ENCODE measurements at places on chromosomes 1 and 21.

GRCh38 chr1:22613951-22614350 lies 22.5 kb upstream of the C1QA start:
- no peak for DNase-seq
- H3K36me3 ChIP-seq, result no peaks in the 10 kb centered on the region
- H3K4me3 ChIP-seq, result no peak overlapping the region
- no peaks in the 10 kb centered on the region for H3K4me1 ChIP-seq

DNA sequence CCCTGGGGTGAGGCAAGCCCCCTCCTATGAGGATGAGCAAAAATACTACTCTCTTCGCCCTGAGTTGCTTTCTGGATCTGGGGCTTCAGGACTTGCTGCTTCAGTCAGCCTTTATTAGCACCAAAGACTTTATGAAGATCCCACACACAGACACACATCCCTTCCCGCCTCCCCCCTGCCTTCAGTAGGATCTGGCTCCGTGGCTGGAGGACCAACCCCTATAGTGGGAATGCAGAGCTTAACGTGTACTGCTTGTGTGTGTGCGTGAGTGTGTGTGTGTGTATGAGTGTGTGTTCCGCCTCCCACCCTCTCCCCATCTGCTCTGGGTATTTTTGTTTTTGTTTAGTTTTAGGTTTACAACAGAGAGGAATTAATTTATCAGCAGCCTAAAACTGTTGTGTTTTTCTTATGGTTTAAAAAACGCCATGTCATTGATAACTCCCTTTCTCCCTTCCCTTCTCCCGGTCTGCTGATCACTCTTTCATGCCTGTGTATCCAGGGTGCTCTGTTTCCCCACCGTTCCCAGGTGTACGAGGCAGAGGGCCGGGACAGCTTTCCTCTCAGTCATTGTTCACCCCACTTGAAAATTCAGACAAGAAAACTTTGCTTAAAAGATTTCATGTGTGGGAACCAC lies 27.5 kb upstream of the ZFP69B start:
- no peak overlapping the region for H3K27ac ChIP-seq
- H3K36me3 ChIP-seq, result peaks cover 5% of the 10 kb centered on the region
- no peaks in the 10 kb centered on the region for H3K27me3 ChIP-seq
- H3K4me1 ChIP-seq, result no peaks in the 10 kb centered on the region

DNA sequence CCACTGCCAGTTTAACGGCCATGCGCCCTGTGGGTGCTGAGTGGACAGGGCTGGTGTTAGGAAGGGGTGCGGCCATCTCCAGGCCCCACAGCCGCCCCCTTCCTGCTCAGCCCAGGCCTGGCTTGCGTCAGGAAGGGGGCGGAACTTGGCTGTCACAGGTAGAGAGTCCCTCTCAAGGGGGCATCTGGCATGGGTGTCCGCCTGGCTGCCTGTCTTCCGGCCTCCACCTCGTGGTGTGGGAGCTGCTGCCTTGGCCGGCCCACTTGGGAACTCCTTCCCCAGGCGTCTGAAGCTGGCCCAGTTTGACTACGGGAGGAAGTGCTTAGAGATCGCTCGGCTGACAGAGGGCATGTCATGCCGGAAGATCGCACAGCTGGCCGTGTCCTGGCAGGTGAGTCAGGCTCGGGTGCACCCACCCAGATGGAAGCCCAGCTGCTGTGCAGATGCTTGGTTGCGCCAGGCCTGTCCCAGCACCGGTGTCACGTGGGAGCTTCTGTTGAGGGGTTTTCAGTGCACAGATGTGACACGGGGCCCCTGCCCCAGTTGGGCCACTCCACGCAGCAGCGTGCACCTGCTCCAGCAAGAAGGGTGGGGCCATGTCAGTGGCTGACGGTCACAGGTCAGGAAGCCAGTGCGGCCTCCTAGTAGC lies 9.1 kb upstream of the ATAD3B start:
- no peak overlapping the region for H3K4me3 ChIP-seq
- H3K36me3 ChIP-seq, result no peaks in the 10 kb centered on the region
- peaks cover 2% of the 10 kb centered on the region for H3K4me1 ChIP-seq
- no peaks in the 10 kb centered on the region for H3K27me3 ChIP-seq
- no peak overlapping the region for H3K27ac ChIP-seq

GRCh38 chr1:6454856-6455751 lies 10.9 kb downstream of the TNFRSF25 start:
- peaks cover 18% of the 10 kb centered on the region for H3K4me1 ChIP-seq
- H3K36me3 ChIP-seq, result peaks cover 39% of the 10 kb centered on the region
- H3K27ac ChIP-seq, result no peak overlapping the region
- no peak for DNase-seq
- H3K27me3 ChIP-seq, result peaks cover 42% of the 10 kb centered on the region
